ENCODE measurements at places on chromosomes 1 and 21. TPM values are rescaled to one million over a fixed set of nuclear protein-coding genes. Genes with fewer than 3 reads are reported as not detected.

The WDR64 gene
- total RNA-seq, result not detected

The ZC3H11A gene
- 59.3 TPM for total RNA-seq

The ERI3 gene
- total RNA-seq, result 43.6 TPM

The AQP10 gene
- total RNA-seq, result not detected

The NID1 gene
- total RNA-seq, result 238 TPM

The CHI3L2 gene
- 12.4 TPM for total RNA-seq

The ELAVL4 gene
- total RNA-seq, result 0.45 TPM

The CD247 gene
- total RNA-seq, result 2.1 TPM

The TSACC gene
- total RNA-seq, result 0.64 TPM

The NUP210L gene
- total RNA-seq, result not detected

The MAN1A2 gene
- total RNA-seq, result 40.9 TPM
